ENCODE measurements at places on chromosomes 7 and 10. TPM values are rescaled to one million over a fixed set of nuclear protein-coding genes. Genes with fewer than 3 reads are reported as not detected.

TRIM73 gene
- 4.4 TPM for total RNA-seq

DNA sequence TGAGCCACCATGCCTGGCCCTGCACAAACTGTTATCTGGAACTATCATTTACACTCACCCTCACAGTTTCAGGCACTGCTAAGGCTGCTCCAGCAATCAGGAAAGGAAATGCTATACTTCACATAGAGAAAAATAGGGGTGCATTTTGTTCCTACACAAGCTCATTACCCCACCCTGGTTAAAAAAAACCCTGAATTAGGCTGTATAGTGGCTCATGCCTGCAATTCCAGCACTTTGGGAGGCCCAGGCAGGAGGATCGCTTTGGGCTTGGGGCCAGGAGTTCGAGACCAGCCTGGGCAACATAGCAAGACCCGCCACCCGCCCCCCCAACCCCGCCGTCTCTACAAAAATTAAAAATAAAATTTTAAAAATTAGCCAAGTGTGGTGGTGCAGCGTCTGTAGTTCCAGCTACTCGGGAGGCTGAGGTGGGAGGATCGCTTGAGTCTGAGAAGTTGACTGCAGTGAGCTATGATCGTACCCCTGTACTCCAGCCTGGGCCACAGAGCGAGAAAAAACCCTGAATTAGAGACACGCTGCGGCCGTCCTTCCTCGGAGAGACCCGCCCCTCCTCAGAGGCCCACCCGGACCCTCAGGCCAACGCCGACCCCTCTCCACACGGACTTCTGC lies 539 bp downstream of the PTCD1 start:
- peaks cover 26% of the 10 kb centered on the region for H3K36me3 ChIP-seq
- no peak for DNase-seq
- H3K4me3 ChIP-seq = peak overlapping the region; percentile 99
- peaks cover 24% of the 10 kb centered on the region for H3K4me1 ChIP-seq
- H3K27me3 ChIP-seq = no peaks in the 10 kb centered on the region
- peak overlapping the region; percentile 85 for H3K27ac ChIP-seq

PRKG1 gene
- 30.0 TPM for total RNA-seq

ZNF736 gene
- total RNA-seq = 13.5 TPM

DNA sequence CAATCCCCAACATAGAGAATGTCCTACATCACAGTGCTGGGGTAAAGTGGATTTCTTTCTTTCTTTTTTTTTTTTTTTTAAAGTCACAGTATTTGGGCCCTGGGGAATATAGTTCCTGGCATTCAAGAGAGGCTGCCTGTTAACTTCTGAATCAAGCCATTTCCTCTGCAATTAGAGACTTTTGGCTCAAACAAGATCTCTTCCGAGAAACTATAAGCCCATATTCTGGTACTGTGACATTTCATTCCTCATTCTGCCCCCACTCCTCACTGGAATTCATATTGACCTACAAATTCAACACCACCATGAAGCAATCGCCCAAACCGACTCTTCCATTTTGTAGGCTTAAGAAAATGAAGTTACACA lies 187.4 kb downstream of the PHTF2 start:
- no peak overlapping the region for H3K4me3 ChIP-seq
- no peaks in the 10 kb centered on the region for H3K27me3 ChIP-seq
- no peaks in the 10 kb centered on the region for H3K4me1 ChIP-seq
- DNase-seq = no peak
- H3K27ac ChIP-seq = no peak overlapping the region

DNA sequence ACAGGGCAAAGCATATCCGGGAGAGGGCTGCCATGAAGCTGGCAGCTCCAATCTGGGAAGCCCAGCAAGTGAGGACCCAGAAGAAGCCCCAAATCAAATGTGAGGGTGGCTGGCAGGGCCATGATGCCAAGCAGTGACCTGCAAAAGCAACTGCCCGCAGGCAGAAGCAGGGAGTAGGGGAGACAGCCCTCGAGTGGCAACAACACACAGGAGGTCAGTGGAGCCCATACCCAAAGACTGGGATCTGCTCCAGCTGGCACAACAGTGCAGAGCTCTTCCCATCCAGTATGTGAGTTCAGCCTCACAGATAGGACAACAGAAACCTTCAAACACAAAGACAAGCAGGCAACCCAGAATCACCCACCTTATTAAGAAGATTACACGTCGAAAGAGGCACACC lies 45.0 kb downstream of the GRID1 start:
- peak; percentile 32 for DNase-seq
- no peak overlapping the region for H3K4me3 ChIP-seq
- H3K36me3 ChIP-seq = no peaks in the 10 kb centered on the region
- H3K4me1 ChIP-seq = no peaks in the 10 kb centered on the region
- H3K27ac ChIP-seq = no peak overlapping the region
- H3K27me3 ChIP-seq = no peaks in the 10 kb centered on the region

DNA sequence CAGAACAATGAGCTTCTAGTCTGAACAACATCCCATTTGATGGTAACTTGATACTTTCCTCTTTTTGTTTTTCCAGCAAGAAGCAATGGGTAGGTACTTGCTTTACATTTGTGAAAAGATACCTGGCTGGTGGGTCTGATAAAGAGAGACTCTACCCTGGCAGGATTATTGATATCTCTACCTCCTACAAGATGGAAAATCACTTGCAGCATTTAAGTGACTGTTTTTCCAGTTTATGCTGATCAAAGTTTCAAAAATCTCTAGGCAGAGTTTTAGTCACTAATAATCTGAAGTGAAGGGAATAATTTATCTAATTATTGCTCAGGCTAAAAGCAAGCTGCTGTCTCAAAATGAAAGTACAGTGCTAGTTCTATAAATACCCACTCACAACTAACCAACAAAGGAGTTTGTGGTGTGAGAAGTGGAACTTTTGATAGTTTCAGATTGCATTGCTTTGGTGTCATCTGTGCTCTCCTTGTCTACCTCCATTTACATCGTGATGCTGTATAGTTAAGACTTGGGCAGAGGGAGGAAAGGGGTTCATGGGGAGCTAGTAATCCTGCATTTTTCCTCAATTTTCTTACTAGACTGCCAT lies 86.0 kb upstream of the ANKRD1 start:
- no peaks in the 10 kb centered on the region for H3K36me3 ChIP-seq
- no peaks in the 10 kb centered on the region for H3K4me1 ChIP-seq
- H3K4me3 ChIP-seq = no peak overlapping the region
- no peak for DNase-seq
- no peaks in the 10 kb centered on the region for H3K27me3 ChIP-seq

- H3K4me3 ChIP-seq = peak overlapping the region; percentile 30
- peaks cover 6% of the 10 kb centered on the region for H3K4me1 ChIP-seq
- H3K27me3 ChIP-seq = no peaks in the 10 kb centered on the region
- peak; percentile 88 for DNase-seq
Observed at GRCh38 chr7:909358-910329, 33.3 kb downstream of the GET4 start.

DNA sequence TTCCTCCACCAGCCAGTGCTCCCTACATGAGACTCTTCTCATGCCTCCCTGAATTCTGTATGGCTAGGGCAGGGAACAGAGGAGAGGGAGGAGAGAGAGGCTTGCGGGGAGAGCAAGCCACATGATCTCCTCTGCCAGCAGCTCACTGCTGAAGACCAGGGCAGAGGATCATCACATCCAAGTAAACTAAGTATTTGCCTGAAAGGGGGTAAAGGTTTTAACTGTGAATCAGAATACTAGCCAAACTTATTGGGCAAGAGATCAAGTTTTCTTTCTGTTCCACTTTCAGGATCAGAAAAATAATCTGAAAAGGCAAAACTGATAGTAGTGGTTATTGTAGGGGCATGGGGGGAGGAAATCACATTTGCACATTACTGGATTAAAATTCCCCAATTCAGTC lies 17.8 kb upstream of the ERCC6 start:
- no peaks in the 10 kb centered on the region for H3K4me1 ChIP-seq
- H3K27me3 ChIP-seq = no peaks in the 10 kb centered on the region
- no peaks in the 10 kb centered on the region for H3K36me3 ChIP-seq

DNA sequence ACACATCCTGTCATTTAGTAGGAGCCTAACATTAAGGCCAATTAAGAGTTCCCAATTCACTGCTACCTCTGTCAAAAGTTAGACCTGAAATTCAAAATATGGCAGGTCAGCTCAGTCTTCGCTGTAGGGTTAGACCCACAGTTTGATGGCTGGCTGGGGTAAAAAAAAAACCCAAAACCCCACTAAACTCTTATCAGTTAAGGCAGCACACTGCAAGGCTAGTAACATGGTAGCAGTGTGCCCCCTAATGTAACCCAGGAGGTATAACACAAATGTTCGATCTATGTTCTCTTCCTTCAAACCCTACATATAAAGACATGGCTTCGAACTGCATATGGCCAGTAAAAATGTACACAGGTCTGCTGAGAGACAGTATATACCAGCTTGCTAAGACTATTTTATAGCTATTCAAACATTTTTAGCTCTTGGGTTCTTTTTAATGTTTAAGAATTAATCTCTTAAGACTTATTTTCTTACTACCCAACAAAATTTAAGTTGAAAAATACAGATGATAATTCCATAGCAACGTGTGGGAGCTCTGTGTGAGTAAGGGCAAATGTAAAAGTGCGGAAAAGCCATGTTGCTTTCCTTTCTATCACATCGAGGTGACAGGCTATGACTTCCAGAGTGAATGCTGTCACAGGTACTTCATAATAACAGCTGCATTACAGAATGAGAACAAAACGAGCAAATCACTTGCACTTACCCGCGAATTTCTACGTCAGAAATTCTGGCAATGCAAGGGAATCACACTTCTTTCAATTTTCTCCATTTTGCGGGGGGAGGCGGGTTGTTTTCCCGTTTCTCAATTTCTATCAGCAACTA lies 168.4 kb upstream of the IMMP2L start:
- no peak overlapping the region for H3K27ac ChIP-seq
- no peak overlapping the region for H3K4me3 ChIP-seq
- H3K36me3 ChIP-seq = peaks cover 57% of the 10 kb centered on the region
- no peak for DNase-seq
- H3K27me3 ChIP-seq = no peaks in the 10 kb centered on the region

DNA sequence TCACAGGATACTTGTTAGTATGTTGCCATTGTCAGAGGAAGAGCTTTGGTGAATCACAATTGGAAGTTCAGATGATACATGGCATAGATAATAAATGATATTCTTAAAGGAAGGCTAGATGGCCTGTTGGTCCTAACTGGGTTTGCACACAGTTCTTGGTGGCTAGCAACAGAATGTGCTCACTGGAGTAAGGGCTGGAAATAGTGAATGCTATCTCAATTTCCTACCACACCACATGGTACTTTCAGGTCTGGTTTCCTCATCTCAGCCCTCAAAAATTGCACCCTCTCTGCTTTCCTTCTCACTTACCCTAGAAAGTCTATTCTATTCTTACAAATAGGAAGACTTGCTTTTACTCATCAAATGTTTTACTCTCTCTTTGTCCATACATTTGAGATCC lies 622.5 kb downstream of the ANKRD7 start:
- H3K4me3 ChIP-seq = no peak overlapping the region
- no peaks in the 10 kb centered on the region for H3K36me3 ChIP-seq
- H3K4me1 ChIP-seq = no peaks in the 10 kb centered on the region

ECHS1 gene
- 55.8 TPM for total RNA-seq

DNA sequence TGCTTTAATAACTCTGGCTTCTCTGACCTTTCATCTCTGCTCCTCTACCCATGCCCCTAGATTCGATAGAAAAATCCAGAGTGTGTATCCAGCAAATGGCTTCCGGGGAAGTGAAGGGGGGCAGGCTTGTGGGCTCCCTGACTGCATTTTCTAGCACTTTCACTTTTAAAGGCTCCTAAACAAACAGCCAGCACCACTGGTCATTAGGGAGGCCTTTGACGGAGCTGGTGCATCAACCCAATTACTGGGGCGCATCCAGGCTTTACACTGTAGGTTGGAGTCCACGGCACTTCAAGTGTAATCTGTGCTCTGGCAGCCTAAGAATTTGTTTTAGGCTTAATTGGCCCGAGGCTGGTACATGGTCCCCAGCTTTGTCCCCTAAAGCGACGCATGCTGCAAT lies 291.9 kb downstream of the GFRA1 start:
- no peak for DNase-seq
- no peaks in the 10 kb centered on the region for H3K4me1 ChIP-seq
- no peaks in the 10 kb centered on the region for H3K27me3 ChIP-seq
- no peaks in the 10 kb centered on the region for H3K36me3 ChIP-seq
- H3K4me3 ChIP-seq = peak overlapping the region; percentile 25

DNA sequence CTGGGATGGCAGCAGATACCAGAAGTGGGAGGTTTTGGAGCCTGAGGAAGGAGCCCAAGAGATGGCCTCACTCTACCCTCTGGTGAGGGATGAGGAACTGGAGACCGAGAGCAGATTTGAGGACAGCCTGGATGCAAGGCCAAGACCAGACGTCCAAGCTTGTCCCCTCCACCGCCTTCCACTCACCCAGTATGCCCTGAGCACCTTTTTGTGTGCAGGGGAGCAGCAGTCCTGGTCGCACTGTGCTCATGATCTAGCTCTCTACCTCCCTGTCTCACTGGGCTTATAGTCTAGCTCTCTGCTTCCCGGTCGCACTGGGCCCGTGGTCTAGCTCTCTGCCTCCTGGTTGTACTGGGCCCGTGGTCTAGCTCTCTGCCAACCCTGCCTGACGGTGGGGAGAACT lies 33.6 kb upstream of the CHST15 start:
- H3K36me3 ChIP-seq = no peaks in the 10 kb centered on the region
- H3K27ac ChIP-seq = no peak overlapping the region
- no peak for DNase-seq
- peaks cover 7% of the 10 kb centered on the region for H3K4me1 ChIP-seq
- no peaks in the 10 kb centered on the region for H3K27me3 ChIP-seq

GRCh38 chr7:2452074-2452507 lies 24.1 kb downstream of the GRIFIN start:
- H3K27me3 ChIP-seq = no peaks in the 10 kb centered on the region
- peak; percentile 65 for DNase-seq
- H3K36me3 ChIP-seq = no peaks in the 10 kb centered on the region
- peak overlapping the region; percentile 33 for H3K4me3 ChIP-seq
- H3K4me1 ChIP-seq = peaks cover 20% of the 10 kb centered on the region

DNA sequence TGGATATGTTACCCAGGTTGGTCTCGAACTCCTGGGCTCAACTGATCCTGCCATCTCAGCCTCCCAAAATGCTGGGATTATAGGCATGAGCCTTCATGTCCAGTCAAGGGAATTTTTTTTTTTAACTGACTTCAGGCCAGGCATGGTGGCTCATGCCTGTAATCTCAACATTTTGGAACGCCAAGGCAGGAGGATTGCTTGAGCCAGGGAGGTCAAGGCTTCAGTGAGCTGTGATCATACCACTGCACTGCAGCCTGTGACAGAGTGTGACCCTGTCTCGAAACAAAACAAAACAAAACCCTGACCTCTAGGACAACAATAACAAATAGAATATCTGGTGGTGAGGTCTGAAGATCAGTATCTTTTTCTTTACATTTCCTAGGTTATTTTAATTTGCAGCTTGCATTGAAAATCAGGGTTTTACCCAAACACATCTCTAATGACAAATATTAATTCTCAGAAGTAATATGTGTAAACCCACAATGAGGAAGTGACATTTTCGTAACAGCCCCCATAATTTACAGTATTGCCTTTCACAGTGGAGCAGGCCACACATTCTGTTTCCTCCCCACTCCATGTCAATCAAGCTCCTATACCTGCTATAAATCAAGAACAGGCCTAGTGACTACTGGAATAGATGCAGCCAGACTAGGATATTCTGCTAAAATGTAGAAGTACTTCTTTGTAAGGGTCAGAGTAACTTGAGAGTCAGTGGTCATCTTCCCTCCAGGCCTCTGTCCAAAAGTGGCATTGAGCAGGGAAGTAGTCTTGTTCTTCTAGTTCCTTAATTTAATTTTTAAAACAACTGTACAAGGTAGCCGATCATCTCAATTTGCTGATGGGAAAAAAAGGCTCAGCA lies 43.3 kb upstream of the ECHDC3 start:
- no peaks in the 10 kb centered on the region for H3K36me3 ChIP-seq
- no peak overlapping the region for H3K4me3 ChIP-seq
- H3K27ac ChIP-seq = no peak overlapping the region
- DNase-seq = no peak

- H3K4me3 ChIP-seq = peak overlapping the region; percentile 54
- H3K27me3 ChIP-seq = no peaks in the 10 kb centered on the region
- peaks cover 28% of the 10 kb centered on the region for H3K4me1 ChIP-seq
- H3K27ac ChIP-seq = peak overlapping the region; percentile 84
- peaks cover 3% of the 10 kb centered on the region for H3K36me3 ChIP-seq
Observed at GRCh38 chr7:74092321-74092963, 8.8 kb downstream of the LIMK1 start.
